ENCODE measurements at places on chromosomes 4 and X.

DNA sequence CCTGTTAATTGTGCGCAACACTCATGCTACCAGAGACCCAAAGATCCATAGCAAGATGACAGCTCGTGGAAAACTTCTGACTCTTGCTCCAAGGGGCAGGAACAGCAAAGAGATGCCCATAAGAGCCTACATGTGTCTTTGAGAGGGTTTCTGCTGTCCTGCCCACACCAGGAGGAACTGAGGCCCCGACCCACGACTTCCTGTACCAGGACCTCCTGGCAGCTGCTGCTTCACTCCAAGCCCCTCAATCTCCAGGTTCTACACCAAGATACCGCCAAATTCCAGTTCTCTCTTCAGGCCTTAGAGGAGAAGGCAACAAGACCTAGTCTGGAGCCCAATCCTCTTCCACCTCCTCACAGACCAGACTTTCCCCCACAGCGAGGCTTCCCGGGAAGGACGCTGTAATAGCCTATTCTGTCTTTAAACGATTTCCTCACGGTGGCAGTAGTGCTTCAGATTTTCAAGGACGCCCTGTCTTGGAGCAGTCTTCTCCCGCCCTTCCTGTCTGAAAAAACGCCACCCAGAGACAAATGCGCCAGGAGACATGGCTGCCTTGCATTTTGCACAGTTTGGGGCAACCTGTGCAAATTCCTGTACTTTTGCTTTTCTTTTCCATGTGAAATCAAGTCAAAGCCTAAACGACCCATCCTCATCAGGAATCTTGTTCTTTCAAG is 230.2 kb upstream of the STK26 start:
- DNase-seq = peak; percentile 88

DNA sequence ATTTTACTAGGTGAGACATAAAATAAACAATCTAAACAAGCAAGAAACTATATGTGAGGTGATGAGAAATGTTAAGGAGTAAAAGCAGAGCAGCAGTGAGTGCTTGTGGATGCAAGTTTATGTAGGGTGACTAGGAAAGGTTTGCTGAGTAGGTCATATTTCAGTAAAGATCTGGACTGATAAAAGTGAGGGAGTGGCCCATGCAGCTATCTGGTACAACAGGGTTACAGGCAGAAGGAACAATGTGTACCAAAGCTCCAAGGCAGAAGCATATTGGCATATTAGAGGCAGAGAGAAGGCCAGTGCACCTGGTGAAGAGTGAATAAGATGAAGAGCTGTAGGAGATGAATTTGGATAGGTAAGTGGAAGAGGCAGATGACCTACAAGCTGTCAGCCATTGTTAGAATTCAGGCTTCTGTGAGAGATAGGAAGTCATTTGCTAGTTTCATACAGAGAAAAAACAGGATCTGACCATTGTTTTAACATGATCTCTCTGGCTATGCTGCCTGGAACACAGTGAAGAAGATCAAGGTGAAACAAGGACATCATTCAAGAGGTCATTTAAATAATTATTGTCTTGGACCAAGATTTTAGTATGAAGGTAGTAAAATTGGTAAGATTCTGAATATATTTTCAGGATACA is 274.6 kb downstream of the ANKRD50 start:
- DNase-seq = no peak

GRCh38 chr4:121978172-121978516 is 26.3 kb upstream of the TRPC3 start:
- no peak for DNase-seq

- DNase-seq = no peak
These were observed 9.5 kb upstream of the SFRP2 start for GRCh38 chr4:153798420-153798819.

DNA sequence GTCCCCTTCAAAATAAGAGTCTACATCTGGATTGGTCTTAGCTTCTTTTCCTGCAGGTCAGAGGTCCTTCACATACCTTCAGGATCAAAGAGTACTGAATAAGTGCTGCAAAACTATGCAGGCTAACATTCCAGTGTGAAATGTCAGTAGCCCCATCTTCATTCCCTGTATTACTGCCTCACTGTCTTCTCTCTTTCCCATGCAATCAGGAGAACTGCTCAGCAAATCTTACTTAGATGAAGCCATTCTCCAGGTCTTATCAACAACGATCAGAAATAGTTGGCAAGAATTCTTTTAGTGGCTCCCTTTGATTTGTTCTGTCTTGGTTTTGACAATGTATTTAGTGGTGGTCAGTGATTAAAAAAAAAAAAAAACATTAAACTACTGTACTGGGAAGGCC is 26.0 kb upstream of the IQCM start:
- DNase-seq = no peak

DNA sequence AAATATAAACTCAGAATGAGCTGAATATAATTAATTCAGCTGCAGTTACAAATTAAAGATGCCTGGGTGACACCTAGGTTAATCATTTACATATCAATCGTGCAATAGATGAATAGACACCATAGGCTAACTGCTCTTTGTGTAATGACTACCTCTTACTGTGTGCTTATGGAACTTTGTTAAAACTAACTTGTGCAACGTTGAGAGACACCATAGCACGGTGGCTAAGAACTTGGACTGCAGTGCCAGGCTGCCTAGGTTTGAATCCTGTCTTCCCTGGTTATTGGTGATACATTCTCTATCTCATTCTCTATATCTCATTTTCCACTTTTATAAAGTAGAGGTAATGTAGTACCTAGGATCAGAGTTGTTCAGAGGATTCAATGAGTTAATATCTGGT is 46.9 kb downstream of the SMAD1 start:
- DNase-seq = no peak

GRCh38 chr4:53599632-53600031 is 8.3 kb upstream of the LNX1 start:
- no peak for DNase-seq

DNA sequence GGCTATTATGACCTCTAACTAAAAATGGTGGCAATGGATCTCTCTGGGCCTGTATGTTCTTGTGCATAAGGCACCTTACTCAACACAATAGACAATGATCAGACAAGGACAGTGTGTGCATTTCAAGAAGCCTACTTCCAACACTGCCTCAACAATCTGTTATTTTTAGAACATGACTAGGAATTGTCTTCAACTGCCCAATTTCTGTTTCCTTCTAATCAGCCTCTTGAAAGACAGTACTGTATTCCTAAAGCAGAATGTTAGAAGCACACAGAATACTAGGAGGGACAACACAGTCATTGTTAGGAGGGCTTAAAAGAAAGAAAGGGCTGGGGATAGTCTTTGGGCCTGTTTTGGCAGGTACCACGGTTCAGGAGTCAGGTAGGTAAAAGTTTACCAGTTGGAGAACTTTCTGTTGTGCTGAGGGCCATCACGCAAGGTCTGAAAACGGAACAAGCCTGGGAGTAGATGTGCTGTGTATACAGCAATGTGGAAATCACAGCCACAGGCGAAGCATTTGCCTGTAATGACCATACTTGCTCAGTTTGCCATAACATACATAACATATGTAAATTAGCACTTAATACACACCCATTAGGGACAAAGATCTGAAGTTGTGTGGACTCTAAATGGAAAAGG is 100.8 kb upstream of the ATXN3L start:
- no peak for DNase-seq

GRCh38 chr4:77992581-77992980 is 64.5 kb upstream of the FRAS1 start:
- DNase-seq = no peak

- DNase-seq = no peak
These were observed 78.8 kb upstream of the TEX13A start for GRCh38 chrX:105299286-105299685.

DNA sequence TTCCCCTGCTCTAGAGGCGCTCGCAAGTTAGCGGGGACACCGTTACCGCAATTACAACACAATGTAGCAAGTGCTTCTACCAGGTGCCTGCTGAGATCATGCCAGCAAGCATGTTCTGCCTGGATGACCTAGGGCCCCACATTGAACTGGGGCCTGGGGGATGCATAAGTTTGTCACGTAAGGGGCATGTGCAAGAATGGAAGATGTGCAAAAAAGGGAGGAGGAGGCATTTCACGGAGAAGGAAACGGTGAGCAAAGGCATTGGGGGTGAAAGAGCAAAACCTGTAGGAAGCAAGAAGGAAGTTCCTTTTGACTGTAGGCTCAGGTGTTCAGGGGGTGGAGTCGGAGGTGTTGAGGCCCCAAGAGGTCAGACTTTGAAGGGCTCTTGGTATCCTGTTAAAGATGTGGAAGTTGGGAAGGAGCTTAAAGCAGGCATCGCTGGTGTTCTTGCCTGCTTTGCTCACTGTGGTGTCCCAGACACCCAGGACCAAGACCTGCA is 602 bp upstream of the SCARB2 start:
- no peak for DNase-seq

GRCh38 chr4:46329118-46329976 is 60.6 kb downstream of the GABRA2 start:
- DNase-seq = no peak

DNA sequence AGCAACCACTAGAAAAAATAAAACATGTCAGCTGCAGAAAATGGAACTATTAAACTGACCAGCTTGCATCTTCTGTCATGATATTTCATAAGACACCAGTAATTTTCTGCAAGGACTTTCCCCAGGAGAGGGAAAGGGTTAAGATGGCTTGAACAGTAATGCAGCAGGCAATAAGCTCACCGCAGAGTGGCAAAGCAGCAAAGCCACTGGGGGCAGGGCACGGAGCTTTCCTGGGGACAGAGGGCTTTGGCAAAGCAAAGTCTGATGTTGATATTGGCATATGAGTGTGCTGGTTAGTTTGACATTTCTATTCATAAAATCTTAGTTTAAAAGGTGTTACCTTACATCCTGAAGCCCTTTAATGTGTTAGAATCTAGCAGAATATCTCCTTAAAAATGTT is 55.1 kb upstream of the NAP1L5 start:
- no peak for DNase-seq

- DNase-seq = no peak
These were observed 16.3 kb upstream of the DRD5 start for GRCh38 chr4:9765091-9765490.

- DNase-seq = no peak
These were observed 107.8 kb upstream of the MCF2 start for GRCh38 chrX:139815771-139816170.

GRCh38 chr4:1356181-1356998 is 9.4 kb downstream of the UVSSA start:
- peak; percentile 14 for DNase-seq

GRCh38 chr4:53131562-53131925 is 234.3 kb downstream of the SCFD2 start:
- DNase-seq = no peak

- DNase-seq = no peak
These were observed 113.5 kb downstream of the DHX15 start for GRCh38 chr4:24470666-24471485.

DNA sequence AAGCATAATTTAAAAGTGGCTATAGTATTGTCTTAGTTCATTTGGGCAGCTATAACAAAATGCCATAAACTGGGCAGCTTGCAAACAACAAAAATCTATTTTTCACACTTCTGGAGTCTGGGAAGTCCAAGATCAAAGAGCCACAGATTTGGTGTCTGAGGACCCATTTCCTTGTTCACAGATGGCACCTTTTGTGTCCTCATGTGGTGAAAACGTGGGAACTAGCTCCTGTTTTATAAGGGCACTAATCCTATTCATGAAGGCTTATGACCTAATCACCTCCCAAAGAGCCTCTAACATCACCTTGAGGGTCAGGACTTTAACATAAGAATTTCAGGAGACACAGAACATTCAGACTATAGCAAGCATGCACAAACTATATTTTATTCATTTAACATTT is 126.5 kb upstream of the WDFY3 start:
- DNase-seq = no peak

- DNase-seq = peak; percentile 16
These were observed 7.4 kb downstream of the WDR44 start for GRCh38 chrX:118353081-118353850.

- no peak for DNase-seq
These were observed 758 bp downstream of the IQSEC2 start for GRCh38 chrX:53280331-53281320.

GRCh38 chr4:24394041-24394440 is 190.3 kb downstream of the DHX15 start:
- no peak for DNase-seq

DNA sequence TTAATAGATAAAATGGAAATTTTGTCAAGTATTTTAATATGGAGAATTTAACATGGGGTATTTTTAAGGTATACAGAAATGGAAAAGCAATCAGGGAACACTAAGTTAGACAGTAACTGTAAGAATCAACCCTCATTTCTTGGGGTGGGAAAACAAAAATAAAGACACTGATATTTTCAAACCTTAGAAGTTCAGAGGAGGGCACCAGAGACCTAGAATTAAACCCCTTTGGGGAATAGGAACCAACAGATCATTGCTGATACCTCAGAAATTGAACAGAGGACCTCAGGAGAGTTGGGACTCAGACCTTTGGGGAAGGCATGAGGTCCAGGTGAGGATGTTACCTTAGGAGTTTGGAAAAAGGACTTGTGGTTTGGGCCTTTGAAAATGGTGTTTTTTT is 435.6 kb downstream of the TMA16 start:
- no peak for DNase-seq

GRCh38 chr4:38088321-38088720 is 128.1 kb downstream of the PTTG2 start:
- no peak for DNase-seq

DNA sequence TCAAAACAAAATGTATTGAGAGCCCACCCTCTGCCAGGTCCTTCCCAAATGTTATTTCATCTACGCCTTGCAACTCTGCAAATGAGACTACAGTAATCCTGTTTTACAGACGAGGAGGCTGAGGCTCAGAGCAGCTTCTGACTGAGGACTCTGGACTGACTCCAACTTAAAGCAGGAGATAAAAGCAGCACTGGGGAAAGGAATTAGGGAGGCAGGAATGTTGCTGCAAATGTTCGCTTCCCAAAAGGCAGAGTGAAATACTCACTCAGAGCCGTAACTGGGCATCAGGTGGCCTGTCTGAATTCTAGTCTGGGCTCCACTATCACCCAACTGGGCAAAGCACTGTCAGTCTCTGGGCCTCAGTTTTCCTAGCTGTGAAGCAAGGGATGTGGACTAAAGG is 94.7 kb upstream of the SRD5A3 start:
- DNase-seq = no peak

GRCh38 chrX:44569122-44569521 is 26.5 kb upstream of the FUNDC1 start:
- no peak for DNase-seq

DNA sequence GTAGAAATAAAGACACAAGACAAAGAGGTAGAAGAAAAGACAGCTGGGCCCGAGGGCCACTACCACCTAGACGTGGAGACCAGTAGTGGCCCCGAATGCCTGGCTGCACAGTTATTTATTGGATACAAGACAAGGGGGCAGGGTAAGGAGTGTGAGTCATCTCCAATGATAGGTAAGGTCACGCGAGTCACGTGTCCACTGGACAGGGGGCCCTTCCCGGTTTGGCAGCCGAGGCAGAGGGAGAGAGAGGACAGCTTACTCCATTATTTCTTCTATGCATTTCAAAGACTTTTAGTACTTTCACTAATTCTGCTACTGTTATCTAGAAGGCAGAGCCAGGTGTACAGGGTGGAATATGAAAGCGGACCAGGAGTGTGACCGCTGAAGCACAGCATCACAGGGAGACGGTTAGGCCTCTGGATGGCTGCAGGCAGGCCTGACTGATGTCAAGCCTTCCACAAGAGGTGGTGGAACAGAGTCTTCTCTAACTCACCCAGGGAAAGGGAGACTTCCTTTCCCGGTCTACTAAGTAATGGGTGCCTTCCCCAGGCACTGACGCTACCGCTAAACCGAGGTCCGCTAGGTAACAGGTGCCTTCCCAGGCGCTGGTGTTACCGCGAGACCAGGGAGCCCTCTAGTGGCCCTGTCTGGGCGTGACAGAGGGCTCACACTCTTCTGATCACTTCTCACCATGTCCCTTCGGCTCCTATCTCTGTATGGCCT is 44.9 kb downstream of the ZBTB49 start:
- DNase-seq = peak; percentile 68

All from central memory CD4-positive, alpha-beta T cell (primary cell).